Stimulated activated CD4-positive, alpha-beta T cell treated with anti-CD3 and anti-CD28 coated beads, Interleukin-1b, Interleukin-23, amount 100 ng/mL, for 24 hours (primary cell): ENCODE measurements at places on chromosomes 3 and 15.

DNA sequence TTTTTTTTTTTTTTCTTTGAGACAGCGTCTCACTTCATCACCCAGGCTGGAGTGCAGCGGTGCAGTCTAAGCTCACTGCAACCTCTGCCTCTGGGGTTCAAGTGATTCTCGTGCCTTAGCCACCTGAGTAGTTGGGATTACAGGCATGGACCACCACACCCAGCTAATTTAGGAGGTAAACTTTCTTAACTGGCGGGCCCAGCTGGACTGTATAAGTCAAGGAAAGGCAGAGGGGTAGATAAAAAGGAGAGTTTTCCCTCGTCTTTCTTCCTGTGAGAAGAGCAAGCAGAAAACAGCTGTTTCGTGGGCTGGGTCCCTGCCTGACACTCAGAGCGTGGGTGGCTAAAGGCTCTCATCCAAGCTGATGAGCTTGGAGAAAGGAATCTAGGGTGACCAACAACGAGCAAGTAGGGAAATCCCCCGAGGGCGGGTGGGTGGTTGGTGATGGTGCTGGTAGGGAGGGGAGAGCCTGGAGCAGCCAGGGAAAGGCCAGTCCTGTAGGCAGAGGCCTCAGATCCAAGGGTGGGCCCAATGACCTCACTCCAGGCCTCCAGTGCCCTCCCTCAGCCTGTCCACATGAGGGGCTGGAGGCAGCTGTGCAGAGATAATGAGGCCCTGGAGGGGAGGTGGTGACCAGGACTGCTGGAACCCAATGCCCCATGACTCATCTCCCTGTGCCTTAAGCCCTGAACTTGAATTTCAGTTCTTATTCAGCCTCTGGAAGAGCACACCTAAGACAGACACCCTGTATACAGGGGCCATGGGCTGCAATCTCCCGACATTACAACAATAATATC lies 43.1 kb upstream of the LIMD1 start:
- no peak for DNase-seq

DNA sequence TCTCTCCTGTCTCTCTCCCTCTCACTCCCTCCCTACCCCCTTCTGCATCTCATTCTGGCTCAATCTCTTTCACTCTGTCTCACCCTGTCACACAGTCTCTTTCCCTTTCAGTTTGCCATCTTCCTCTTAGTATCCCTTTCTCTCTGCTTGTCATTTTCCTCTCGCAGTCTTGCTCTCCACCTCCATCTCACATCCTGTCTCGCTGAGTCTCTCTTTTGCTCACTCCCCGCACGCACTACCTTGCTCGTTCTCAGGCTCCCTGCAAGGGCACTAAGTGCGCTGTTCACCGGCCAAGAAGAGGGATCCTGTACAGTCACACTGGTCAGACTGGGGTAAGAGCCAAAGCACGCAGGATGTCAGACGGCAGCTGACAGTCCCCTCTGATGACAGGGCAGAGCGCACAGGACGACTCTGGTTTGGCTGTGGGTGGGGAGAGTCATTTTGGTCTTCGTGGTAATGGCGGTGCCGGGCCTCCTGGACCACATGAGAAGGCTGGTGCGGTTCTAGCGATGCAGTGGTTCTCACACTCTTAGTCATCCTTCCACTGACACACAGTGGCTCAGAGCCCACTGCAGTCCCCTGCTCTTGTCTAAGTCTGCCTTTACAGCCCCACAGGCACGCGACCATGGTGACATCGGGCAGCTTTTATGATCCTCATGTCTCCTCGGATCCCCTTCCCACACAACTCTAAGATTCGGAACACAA lies 356.8 kb downstream of the FOXP1 start:
- peak; percentile 82 for DNase-seq

DNA sequence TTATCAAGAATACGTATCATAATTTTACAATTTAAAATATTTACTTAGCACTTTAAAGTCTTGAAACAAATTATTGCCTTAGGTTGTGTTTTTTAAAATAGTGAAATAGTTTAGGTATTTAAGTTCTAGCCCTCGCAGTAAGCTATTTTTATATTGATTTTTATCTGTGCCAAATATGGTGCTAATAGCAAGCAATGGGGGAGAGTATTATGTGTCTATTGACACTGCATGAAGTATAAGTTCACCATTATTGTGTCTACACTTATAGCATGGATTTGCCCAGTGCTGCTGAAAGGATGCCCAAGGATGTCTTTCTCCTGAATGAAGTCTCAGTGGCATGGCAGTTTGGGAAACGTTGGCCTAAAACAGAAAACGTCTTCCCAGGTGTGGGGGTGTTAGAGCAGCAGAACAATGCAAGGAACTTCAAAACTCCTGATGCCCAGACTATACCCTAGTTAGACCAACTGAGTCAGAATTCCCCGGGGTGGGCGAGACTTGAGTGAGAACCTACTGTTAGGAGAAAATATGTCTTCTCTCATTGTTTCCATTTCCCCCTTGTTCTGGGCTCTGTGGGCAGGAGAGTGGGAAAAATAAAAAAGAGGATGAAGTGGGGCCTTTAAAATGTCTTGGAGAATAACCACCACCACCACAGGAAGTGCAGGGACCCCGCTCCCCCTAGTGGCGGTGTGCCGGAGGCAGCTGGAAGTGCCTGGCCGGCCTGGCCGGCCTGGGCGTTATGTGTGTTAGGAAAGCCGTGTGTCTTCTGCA lies 104.2 kb upstream of the SLC7A14 start:
- peak; percentile 30 for DNase-seq

- DNase-seq, result no peak
Observed at GRCh38 chr3:146827836-146828235, 222.7 kb upstream of the PLSCR5 start.

GRCh38 chr15:52523647-52524046 lies 5.0 kb downstream of the MYO5A start:
- DNase-seq, result no peak

GRCh38 chr3:124759666-124760401 lies 29.6 kb downstream of the UMPS start:
- no peak for DNase-seq
